Activated T-cell treated with anti-CD3 and anti-CD28 coated beads, Interleukin-2, amount 50 U/mL, for 4 hours (primary cell): ENCODE measurements at places on chromosomes 2 and 18. TPM values are rescaled to one million over a fixed set of nuclear protein-coding genes. Genes with fewer than 3 reads are reported as not detected.

GRCh38 chr2:170467568-170468422, 247.3 kb upstream of the SP5 start:
- DNase-seq: no peak

DNA sequence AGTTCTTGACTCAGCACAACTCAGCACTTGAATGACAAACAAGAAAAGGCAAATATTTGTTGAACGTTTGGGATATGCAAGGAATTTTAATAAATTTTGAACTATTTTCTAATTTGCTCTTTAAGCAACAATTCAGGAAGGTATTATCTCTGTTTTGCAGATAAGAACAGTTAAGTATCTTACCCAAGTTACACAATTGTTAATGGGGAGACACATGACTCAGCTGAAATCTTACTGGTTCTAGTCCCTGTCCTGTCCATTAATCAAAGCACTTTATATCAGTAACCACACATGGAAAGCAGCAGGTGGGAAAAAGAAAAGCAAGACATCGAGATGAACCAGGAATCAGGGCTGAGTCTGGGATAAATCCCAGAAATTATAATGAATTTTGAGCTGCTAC, 493.9 kb upstream of the PIK3C3 start:
- DNase-seq: no peak

DNA sequence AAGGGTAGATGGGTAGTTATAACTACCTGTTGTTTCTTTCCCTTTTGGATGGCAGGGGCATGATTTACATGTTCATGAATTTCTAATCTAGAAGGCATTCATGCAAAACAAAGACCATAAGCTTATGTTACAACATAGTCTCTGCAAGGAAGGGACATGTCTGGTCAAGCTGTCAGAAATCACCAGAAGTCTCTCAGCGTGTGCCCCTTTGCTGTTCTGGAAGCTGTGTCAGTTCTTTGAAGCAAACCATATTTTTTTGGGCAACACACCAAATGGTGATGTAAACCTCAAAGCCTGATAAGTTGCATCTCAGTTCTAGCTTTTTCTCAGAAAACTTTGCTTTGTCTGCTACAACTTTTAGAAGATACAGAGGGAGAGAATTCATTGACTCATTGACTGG, 173.5 kb upstream of the CTAGE1 start:
- DNase-seq: no peak

- DNase-seq: no peak
Measured at GRCh38 chr2:109346601-109347228, 217.7 kb downstream of the SH3RF3 start.

- peak; percentile 27 for DNase-seq
Measured at GRCh38 chr2:10787176-10787968, 25.2 kb downstream of the PDIA6 start.

- no peak for DNase-seq
Measured at GRCh38 chr2:239182981-239183791, 217.6 kb downstream of the HDAC4 start.

- no peak for DNase-seq
Measured at GRCh38 chr2:37654932-37655841, 16.3 kb downstream of the CDC42EP3 start.

DNA sequence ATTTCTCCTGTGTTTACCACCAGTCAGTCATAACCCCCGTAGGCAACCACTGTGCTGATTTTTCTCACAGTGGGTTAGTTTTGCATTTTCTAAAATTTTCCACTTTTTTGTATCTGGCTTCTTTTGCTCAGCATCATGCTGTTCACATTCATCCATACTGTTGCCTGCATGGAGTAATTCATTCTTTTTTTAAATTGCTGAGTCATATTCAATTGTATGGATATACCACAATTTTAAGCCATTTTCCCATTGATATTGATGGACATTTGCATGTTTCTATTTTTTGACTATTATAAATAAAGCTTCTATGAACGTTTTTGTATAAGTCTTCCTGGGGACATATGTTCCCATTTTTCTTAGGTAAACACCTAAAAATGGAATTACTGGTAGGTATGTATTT, 40.5 kb downstream of the ASB18 start:
- DNase-seq: no peak

DNA sequence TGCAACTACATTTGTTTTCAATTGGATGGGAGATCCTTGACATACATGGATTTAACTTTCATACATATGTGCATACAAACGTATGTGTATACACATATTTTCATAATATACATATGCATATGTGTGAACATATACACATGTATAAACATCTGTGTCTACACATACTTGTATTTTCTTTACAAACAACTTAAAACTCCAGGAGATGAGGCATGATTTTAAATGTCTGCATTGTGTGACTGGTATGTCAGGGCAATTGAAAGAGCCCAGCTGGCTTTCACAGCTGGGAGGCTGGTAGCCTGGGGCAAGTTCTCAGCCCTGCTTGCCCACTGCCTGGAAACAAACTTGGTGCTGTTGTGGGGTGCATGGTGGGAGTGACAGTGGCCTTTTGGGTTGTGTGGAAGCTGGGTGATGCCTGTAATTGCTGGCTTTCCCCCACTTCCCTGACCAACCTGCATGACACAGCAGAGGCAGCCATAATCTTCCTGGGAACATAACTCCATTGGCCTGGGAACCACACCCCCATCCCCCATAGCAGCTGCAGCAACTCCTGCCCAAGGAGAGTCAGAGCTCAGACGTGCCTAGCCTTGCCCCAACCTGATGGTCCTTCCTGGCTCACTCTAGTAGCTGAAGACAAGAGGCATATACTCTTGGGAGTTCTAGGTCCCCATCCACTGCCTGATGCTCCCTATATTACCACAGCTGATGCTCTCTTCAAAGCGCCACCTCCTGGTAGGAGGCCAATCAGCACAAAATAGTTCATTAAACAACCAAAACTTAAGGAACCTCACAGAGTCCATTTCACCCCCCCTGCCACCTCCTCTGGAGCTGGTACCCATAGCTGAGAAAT, 158.3 kb downstream of the CERS6 start:
- no peak for DNase-seq

DNA sequence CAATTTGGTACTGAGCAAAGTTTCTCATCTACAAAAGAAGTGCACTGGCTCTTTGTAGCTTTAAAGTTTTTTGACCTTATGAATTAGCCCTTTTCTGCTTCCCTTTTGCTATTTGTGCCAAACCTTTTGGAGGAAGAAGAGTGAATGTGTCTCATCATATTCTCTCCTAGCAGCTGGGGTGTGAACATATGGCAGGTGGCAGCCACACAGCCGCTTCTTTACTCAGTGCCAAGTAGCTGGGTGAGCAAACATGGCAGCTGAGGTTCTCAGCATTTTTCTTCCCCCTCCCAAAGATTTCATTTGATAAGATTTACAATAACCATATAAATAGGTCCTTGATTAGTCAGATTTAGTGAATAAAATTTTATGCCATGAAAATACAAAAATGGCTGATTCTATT, 46.7 kb upstream of the STK17B start:
- DNase-seq: no peak

- no peak for DNase-seq
Measured at GRCh38 chr2:80149991-80150390, 154.6 kb downstream of the LRRTM1 start.

GRCh38 chr2:178247250-178247649, 52.9 kb downstream of the OSBPL6 start:
- DNase-seq: no peak

DNA sequence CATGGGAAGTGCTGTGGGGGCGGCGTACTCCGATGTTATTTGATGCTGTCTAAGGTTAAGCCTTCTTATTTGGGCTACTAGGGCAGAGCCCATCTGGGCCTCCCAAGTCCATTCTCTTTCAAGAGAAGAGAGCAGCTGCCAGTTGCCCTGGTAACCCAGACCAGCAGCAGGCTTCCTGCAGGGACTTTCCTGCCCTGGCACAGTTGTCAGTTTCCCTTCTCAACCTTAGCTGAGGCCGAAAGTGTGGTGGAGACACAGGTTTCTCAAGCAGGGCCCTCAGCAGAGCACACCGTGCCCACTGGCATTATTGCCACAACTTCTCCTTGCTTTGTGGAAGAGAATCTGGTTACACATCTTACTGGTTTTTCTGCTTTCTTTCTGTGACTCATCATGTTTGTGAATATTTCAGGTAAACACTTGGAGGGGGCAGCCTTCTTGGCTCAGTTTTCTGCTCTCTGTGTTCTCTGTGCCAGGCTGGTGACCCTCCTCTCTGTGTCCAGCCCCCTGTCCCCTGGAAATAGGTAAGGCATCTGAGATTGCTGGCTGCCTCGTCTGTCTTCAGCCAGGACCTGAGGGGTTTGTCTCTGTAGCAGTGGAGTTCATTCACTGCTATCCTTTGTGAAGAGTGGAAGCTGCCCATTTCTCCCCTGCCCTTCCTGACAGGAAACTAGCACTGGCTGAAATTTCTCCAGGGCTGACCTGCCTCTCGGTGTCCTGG, 111.0 kb downstream of the B3GNT2 start:
- no peak for DNase-seq

The SPP2 gene
- not detected for total RNA-seq

The GPR45 gene
- not detected for total RNA-seq

The KCNK3 gene
- 0.08 TPM for total RNA-seq

The CD302 gene
- total RNA-seq: 0.63 TPM

The GPR39 gene
- not detected for total RNA-seq
